ENCODE measurements at places on chromosomes 5 and 9.

GRCh38 chr5:56326770-56327169 is 93.6 kb upstream of the ANKRD55 start:
- no peak for DNase-seq

- no peak for DNase-seq
Observed at GRCh38 chr5:116409591-116410296, 164.9 kb downstream of the SEMA6A start.

- no peak for DNase-seq
Observed at GRCh38 chr5:169804861-169805260, 167.8 kb downstream of the DOCK2 start.

- DNase-seq, result no peak
Observed at GRCh38 chr9:69465473-69465872, 140.5 kb downstream of the ENTREP1 start.

DNA sequence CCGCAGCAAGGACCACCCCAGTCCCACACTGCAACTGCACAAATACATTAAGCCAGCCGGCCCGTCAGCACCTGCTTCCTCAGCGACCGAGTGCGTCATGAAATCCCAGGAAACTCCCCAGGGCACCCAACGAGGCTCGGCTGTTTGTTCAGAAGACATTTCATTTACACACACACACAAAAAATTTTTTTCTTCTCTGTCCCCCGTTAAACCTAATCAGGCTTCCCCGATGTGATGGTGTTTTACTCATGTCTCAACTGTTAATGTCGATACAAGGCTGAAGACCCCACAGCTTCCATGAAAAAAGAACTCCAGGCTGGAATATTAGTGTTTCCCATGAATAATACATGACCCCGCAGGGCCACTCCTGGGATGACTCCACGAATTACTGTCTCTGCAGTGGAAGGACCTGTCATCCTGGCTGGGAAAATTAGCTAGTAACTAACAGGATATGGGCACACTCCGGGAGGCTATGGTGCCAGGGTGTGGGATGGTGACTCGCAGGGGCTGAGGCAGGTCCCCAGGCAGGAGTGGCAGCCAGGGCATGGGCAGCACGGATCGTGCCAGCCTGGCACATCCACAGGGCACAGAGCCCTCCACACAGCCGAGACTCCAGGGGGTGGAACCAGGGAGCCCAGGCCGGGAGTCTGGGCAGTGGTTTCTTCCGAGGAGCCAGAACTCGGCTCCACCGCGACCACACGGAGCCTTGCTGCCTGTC is 102.4 kb downstream of the VAV2 start:
- no peak for DNase-seq

GRCh38 chr9:77531400-77531799 is 116.7 kb downstream of the GNA14 start:
- no peak for DNase-seq

GRCh38 chr5:133685402-133686018 is 73.2 kb upstream of the FSTL4 start:
- no peak for DNase-seq

- DNase-seq, result no peak
Observed at GRCh38 chr9:132943651-132944293, 644 bp downstream of the TSC1 start.

DNA sequence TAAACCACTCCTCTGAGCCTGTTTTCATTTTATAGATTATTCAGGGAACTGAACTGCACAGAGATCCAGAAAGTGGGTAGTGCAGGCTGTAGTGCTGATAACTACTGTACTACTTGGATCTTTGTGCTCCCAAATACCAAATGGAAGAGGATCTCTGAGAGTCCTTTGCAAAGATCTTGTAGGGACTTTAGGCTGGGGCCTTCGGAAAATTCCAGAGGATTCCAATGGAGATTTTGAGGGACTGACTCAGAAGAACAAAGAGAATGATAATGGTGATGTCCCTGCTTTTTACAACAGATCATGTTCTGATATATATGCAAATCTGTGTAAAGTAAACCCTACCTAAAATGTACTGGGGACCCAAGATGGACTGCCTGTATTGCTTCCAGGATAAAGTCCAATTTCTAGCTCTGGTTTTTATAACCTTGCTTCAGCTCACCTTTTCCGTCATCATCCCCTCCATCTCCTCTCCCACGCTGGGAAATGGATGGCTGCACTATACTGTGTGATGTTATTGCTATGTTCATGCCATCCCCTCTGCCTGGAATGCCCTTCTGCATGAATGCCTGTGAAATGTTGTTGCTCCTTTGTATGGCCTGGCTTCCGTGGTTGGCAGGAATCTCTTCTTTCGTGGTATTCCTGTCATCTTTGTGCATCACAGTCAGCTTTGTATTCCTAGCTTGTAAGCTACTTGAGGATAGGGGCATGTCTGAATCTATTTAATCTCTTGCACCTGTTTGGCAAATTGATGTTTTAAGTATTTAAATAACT is 9.7 kb upstream of the PSMD5 start:
- DNase-seq, result no peak
